ENCODE measurements at places on chromosomes 12 and 14.

DNA sequence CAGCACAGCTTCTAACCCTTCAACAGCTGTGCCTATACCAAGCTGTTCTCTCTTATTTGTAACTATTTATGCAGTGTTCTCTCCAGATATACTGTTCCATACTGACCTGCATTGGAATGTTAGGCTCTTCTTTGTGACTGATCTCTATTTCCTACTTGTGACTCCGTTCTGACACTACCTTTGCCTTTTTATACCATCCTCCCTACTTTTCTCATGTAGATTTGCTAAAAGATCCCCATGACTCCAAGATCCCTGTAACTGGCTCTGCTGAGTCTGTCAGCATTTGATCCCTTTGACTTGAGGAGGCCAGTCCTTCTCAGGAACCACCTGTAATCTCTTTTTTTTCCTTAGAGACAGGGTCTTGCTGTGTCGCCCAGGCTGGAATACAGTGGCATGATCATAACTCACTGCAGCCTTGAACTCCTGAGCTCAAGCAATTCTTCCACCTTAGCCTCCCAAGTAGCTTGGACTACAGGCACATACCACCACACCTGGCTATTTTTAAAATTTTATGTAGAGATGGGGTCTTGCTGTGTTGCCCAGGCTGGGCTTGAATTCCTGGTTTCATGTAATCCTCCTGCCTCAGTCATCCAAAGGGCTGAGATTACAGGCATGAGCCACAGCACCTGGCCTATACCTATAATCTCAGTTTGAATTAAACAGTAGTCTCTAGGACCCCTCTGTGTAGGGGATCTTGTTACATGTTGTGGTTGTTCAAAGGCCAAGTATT is 368.3 kb downstream of the ZFP36L1 start:
- peaks cover under 1% of the 10 kb centered on the region for H3K4me1 ChIP-seq
- H3K4me3 ChIP-seq: no peak overlapping the region
- H3K36me3 ChIP-seq: no peaks in the 10 kb centered on the region
- H3K27ac ChIP-seq: no peak overlapping the region
- H3K27me3 ChIP-seq: no peaks in the 10 kb centered on the region

GRCh38 chr12:57158665-57159064 is 11.2 kb upstream of the LRP1-AS start:
- H3K4me1 ChIP-seq: no peaks in the 10 kb centered on the region
- H3K4me3 ChIP-seq: no peak overlapping the region
- H3K36me3 ChIP-seq: peaks cover 2% of the 10 kb centered on the region
- DNase-seq: no peak

GRCh38 chr14:65214741-65215140 is 112.4 kb upstream of the MAX start:
- DNase-seq: no peak
- H3K4me1 ChIP-seq: no peaks in the 10 kb centered on the region
- no peak overlapping the region for H3K27ac ChIP-seq
- H3K4me3 ChIP-seq: no peak overlapping the region

DNA sequence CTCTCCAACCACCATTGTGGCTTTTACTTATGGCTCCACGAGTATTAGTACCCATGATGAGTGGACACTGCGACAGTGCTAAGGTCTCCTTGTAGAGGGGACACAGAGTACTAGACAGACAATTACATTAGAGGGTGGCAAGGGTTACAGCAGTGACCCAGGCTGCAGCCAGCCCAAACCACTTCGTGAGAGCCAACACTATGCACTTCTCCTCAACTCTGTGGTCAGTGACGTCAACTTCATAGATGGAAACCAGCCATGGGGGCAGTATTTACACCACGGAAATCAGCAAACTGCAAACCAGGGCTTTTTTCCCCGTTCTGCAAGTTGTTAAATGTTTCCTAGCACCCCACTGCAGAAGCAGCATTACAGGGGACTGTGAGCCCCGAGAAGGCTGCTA is 61.6 kb upstream of the ZFP36L1 start:
- H3K4me1 ChIP-seq: peaks cover 5% of the 10 kb centered on the region
- DNase-seq: no peak
- H3K27me3 ChIP-seq: no peaks in the 10 kb centered on the region
- no peak overlapping the region for H3K27ac ChIP-seq
- no peaks in the 10 kb centered on the region for H3K36me3 ChIP-seq

- H3K36me3 ChIP-seq: no peaks in the 10 kb centered on the region
- DNase-seq: peak; percentile 77
- H3K4me1 ChIP-seq: no peaks in the 10 kb centered on the region
- H3K4me3 ChIP-seq: no peak overlapping the region
- peaks cover 6% of the 10 kb centered on the region for H3K27me3 ChIP-seq
These were observed 26.2 kb downstream of the BCL11B start for GRCh38 chr14:99245564-99246511.

GRCh38 chr12:127720334-127720733 is 546.6 kb upstream of the TMEM132C start:
- DNase-seq: no peak
- H3K27me3 ChIP-seq: no peaks in the 10 kb centered on the region
- no peaks in the 10 kb centered on the region for H3K4me1 ChIP-seq
- H3K36me3 ChIP-seq: no peaks in the 10 kb centered on the region

DNA sequence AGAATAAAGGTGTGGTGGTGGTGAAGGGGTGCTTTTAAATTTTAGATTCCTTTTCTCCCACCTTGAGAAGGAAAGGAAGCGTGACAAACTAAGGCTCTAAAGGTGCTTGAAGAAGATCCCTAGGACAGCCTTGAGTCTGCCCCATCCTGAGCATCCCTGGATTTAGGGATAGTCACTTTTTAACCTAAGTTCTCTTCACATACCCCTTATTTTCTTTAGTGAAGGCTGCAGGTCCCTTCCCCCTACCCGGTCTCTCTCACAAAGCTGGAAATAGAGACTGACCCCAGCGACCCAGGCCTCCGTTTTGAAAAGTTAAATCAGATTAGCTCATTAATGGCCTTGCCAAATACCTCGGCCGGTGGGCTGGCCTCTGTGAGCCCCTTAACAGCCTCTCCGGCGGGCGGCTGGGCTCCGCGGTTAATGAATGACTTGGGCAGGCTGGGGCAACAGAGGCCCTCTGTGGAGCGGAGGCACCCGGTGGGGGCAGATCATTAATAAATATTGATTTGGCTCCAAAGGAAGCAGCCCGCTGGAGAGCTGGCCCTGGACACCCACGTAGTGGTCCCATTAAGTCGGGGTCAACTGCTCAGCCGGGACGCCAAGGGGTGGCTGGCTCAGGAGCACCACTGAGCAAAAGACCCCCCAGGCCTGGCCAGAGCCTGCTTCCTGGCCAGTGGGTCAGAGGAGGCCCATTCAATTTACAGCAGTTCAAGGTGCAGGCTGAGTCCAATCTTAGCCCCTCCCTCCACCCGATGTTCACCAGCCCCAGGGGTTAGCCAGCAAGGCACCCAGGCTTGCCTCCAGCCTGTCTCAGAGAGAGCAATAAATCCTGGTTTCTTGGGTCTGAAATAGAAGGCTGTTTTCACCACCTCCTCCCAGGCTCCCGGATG is 31.8 kb downstream of the PAH start:
- DNase-seq: peak; percentile 46
- no peak overlapping the region for H3K4me3 ChIP-seq
- H3K36me3 ChIP-seq: peaks cover 2% of the 10 kb centered on the region
- H3K4me1 ChIP-seq: peaks cover 11% of the 10 kb centered on the region

GRCh38 chr12:69457433-69457832 is 12.8 kb upstream of the FRS2 start:
- no peaks in the 10 kb centered on the region for H3K27me3 ChIP-seq
- no peak overlapping the region for H3K27ac ChIP-seq
- H3K36me3 ChIP-seq: no peaks in the 10 kb centered on the region
- DNase-seq: no peak

- H3K36me3 ChIP-seq: no peaks in the 10 kb centered on the region
- H3K27ac ChIP-seq: no peak overlapping the region
- H3K4me1 ChIP-seq: no peaks in the 10 kb centered on the region
- DNase-seq: no peak
These were observed 48.6 kb downstream of the IRAK3 start for GRCh38 chr12:66237505-66238175.

DNA sequence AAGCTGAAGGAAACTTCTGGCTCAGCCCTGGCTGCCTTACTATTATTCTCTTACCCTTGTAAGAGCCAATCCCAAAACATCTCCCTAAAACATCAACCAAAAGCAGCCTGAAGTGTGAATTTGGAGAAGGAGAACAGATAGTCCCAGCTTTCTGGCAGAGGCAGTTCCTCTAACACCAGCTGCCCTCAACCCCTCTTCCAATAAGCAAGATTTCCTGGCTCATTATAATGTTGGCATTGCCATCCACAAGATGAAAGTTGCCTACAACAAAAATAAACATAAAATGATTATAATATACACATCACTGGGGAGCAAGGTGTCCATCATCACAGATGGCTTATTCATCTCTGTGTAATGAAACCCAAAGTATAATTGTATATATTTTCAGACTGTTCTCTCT is 352.5 kb upstream of the CCDC196 start:
- no peaks in the 10 kb centered on the region for H3K27me3 ChIP-seq
- no peak overlapping the region for H3K4me3 ChIP-seq
- H3K27ac ChIP-seq: no peak overlapping the region
- no peaks in the 10 kb centered on the region for H3K36me3 ChIP-seq
- H3K4me1 ChIP-seq: no peaks in the 10 kb centered on the region

DNA sequence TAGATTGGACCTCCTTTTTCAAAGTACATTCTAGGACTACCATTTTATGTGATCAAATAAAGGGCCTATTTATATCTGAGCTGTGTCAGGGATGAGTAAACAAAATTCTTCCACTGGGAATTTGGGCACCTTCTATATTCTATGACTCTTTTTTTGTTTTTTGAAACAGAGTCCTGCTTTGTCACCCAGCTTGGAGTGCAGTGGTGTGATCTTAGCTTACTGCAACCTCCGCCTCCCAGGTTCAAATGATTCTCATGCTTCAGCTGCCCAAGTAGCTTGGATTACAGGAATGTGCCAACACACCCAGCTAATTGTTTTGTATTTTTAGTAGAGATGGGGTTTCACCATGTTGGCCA is 64.8 kb downstream of the DRAM1 start:
- no peaks in the 10 kb centered on the region for H3K36me3 ChIP-seq
- no peaks in the 10 kb centered on the region for H3K27me3 ChIP-seq
- no peak overlapping the region for H3K27ac ChIP-seq
- no peak overlapping the region for H3K4me3 ChIP-seq

DNA sequence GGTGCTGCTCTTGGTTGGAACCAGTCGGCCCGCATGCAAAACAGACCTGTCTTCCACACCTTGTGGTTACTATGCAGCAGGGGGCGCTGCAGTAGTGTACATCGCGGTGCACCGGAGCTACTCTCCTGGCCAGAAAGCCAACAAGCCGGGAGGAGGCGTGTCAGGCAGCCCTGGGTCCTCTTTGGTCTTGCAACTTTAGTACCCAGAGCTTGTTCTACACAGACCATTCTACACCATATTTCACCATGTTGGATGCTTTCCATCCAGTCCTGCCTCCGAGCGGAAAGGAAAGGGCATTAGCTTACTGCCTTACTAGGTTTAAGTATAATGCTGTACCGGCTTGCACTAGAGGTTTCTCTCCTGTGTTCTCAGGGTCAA is 927 bp upstream of the TMTC2 start:
- no peaks in the 10 kb centered on the region for H3K36me3 ChIP-seq
- H3K27me3 ChIP-seq: no peaks in the 10 kb centered on the region
- peak overlapping the region; percentile 88 for H3K4me3 ChIP-seq
- peak overlapping the region; percentile 92 for H3K27ac ChIP-seq
- peak; percentile 98 for DNase-seq

DNA sequence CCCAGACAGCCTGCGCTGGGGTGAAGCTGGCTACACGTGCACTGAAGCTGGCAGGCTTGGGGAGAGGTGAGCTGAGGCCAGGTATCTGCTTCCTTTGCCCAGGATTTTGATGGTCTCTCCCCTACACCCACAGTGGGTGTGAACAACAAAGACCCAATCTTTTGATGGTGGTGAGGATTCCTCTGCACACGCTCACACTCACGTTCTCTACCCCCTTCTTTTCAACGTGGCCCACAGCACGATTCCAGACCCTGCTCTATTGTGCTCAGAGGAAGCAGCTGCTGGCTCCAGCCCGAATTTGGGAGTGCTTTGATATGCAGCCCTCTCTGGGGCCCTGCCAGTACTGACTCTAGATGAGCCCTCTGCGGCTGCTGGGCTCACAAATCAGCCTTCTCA is 4.9 kb downstream of the CD9 start:
- DNase-seq: no peak
- H3K4me1 ChIP-seq: peaks cover 25% of the 10 kb centered on the region
- H3K27me3 ChIP-seq: no peaks in the 10 kb centered on the region
- H3K4me3 ChIP-seq: no peak overlapping the region

DNA sequence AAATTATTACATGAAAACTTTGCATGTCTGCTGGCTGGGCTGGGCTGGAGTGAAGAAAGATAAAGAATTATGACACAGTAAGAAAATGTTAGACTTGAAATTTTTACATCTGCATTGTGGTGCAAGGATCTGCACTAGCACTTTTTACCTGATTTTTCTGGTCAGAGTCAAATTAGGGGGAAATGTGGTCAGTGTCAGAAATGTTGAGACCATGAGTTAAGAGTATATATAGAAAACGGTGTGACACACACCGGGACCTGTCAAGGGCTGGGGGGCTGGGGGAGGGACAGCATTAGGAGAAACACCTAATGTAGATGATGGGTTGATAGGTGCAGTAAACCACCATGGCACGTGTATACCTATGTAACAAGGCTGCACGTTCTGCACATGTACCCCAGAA is 90.3 kb downstream of the IGF1 start:
- no peaks in the 10 kb centered on the region for H3K4me1 ChIP-seq
- DNase-seq: no peak
- no peak overlapping the region for H3K27ac ChIP-seq
- H3K4me3 ChIP-seq: no peak overlapping the region

DNA sequence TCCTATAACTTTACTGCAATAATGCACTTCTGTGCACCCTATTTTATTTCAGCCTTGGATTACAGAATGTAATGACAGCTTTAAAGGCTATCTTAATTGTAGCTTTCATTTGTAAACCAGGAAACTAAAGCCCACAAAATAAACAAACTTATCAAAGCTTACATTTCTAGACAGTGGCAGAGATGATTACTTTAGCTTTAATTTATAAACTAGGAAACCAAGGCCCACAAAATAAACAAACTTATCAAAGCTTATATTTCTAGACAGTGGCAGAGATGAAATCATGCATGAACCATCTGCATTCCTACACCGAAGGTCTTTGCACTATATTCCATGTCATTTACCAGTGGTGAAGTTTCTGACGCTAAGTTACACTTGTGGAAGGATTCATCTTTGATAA is 74.4 kb downstream of the PRKD1 start:
- no peak for DNase-seq
- H3K4me3 ChIP-seq: no peak overlapping the region
- no peak overlapping the region for H3K27ac ChIP-seq
- no peaks in the 10 kb centered on the region for H3K36me3 ChIP-seq
- H3K27me3 ChIP-seq: no peaks in the 10 kb centered on the region

- peak; percentile 26 for DNase-seq
- no peaks in the 10 kb centered on the region for H3K36me3 ChIP-seq
- peak overlapping the region; percentile 38 for H3K27ac ChIP-seq
- no peaks in the 10 kb centered on the region for H3K27me3 ChIP-seq
- no peak overlapping the region for H3K4me3 ChIP-seq
- no peaks in the 10 kb centered on the region for H3K4me1 ChIP-seq
These were observed 256.4 kb upstream of the PWP1 start for GRCh38 chr12:107429006-107429705.

- no peak for DNase-seq
- H3K27ac ChIP-seq: no peak overlapping the region
- no peaks in the 10 kb centered on the region for H3K36me3 ChIP-seq
- no peak overlapping the region for H3K4me3 ChIP-seq
These were observed 339.3 kb downstream of the EGLN3 start for GRCh38 chr14:33611405-33612196.

All from kidney (tissue), 22 donors.